Activated T-helper 2 cell treated with anti-CD3 and anti-CD28 coated beads, Interferon-gamma antibody, Interleukin-2, Interleukin-4, amounts not matched to agents 10 μg/mL and 5 μg/mL and 100 μg/mL, durations not matched to agents 14 hours and 24 hours and 36 hours (primary cell): ENCODE measurements at places on chromosomes 1 and 21. TPM values are rescaled to one million over a fixed set of nuclear protein-coding genes. Genes with fewer than 3 reads are reported as not detected.

DNA sequence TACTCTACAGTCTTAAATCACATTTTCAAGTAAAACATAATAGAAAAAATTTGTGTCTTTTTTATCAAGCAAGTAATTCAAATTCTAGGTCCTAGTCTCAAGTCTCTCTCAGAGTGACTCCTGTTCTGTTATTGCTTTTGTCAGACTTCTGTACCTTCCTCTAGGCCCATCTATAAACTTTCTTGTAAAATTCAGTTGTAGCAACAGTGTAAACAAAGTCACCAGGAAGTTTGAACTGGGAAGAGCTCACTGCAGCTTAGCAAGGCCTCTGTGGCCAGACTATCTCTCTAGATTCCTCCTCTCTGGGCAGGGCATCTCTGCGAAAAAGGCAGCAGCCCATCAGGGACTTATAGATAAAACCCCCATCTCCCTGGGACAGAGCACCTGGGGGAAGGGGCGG is 13.5 kb upstream of the ZNF678 start:
- DNase-seq: no peak

DNA sequence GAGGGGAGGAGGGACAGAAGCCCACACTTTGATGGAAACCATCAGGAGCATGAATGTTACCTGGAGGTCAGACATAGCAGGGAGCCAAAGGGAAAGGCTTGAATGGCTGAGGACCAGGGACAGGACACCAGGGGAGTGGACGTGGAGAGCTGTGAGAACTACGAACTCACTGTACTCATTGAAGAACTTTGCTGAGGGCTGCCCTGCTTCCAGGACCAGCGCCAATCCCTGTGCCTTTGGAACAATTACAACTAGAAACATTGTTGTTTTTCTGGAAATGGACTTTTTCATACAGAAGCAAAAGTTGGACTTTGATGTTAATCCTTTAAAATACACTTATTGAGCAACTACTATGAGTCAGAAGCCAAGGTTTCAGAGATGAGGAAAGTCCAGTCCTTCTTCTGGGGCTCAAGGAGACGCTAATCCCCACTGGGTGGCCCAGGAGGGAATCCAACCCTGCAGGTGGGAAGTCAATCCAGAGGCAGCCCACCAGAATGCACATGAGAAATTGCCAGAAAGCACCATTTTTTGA is 12.9 kb downstream of the TSPAN2 start:
- no peak for DNase-seq

Gene SPRR2F
- not detected in 2 replicates for total RNA-seq

Gene TRIM46
- total RNA-seq: 10.7 and 11.5 TPM in 2 replicates

GRCh38 chr1:18795002-18795689 is 64.3 kb downstream of the TAS1R2 start:
- DNase-seq: no peak

Gene LCE2A
- total RNA-seq: not detected in 2 replicates

Gene RNU1-1
- total RNA-seq: 2,033 and 2,369 TPM in 2 replicates

DNA sequence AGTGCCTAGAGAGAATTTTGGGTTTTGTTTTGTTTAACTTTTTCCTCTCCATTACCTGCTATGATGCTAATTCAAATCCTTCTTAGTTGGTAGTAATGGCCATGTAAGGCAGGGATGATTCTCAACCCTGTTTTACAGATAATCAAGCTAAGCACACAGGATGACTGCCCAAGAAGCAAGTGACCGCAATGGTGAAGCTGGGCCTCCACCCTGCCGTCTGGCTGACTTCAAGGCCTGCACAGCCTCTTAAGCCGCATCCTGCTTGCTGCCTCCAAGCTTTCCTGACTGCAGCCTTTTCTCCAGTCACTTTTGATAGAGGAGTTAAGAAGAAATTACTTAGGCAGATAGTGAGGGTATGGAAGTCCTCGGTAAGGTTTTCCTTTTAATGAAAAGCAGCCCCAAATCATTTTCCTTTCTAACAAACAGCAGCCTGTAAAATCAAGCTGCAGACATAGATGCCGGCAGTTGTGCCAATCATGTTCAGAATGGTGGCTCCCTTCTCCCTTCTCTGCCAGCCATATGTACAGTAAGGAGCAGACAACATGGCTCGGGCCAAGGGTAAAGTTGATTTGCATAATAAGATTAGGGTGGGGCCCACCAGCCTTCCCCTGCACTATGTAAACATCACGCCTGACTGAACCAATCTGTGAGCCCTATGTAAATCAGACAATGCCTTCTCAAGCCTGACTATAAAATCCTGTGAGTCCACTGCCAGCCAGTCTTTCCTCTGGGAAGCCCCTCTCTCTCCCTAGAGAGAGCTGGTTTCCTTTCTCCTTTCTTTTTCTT is 8.8 kb upstream of the CTBS start:
- no peak for DNase-seq

Gene LCE3B
- not detected in 2 replicates for total RNA-seq

Gene ACOT11
- total RNA-seq: 1.8 and 2.3 TPM in 2 replicates

Gene FCAMR
- total RNA-seq: not detected in 2 replicates

DNA sequence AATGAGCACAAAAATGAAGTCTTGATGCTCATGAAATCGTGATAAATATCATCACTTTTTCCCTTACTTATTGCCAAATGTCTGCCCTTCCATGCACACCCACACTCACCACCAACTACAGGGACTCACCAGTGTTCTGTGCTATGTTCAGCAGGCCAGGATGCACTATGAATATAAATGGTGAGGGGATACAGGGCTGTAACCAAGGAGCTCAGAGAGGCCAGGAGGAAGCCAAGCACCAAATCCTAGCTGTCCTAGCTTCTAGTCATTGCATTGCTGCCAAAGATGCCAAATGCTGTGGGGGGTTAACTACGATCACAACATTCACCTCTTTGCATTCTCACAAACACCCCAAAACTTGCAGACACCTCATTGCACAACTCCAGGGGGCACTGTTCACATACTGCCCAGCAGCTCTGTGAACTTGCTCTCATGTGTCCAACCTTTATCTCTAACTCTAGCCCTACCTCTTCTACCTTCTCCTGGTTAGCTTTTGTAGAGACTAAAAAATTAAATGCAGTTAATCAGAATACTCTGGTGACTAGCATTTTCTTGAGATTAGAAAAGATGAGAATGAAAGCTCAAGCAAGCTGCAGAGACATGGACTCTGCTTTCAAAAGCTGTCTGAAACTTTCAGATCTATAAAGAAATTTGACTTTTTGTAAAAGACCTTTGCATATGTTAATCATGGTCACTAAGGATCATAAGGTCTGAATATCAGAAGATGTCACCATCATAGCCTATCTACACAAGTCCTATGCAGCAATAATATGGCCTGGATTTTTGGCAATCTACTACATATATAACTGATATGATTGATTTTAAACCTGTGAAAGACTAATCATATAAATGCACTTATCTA is 13.9 kb upstream of the KIF14 start:
- no peak for DNase-seq

Gene PLEKHA6
- 0.52 and 1.9 TPM in 2 replicates for total RNA-seq

Gene FAM151A
- total RNA-seq: not detected in 2 replicates

DNA sequence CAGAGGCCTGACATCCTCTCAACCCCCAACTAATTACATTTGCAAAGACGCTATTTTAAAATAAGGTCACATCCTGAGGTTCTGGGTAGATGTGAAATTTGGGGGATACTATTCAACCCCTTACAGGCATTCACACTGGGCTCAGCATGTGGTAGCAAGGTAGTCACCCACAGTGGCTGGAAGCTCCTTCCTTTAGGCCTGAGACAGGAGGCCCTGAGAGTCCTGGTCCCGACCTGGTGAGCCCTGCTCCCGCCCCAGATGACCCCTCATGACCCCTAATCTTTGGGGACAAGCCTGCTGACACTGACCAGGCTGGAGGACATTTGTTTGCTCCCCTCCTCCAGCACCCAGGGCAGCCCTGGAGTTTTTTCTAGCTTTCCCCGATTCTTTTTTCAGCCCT is 225.9 kb downstream of the DYRK1A start:
- DNase-seq: no peak

DNA sequence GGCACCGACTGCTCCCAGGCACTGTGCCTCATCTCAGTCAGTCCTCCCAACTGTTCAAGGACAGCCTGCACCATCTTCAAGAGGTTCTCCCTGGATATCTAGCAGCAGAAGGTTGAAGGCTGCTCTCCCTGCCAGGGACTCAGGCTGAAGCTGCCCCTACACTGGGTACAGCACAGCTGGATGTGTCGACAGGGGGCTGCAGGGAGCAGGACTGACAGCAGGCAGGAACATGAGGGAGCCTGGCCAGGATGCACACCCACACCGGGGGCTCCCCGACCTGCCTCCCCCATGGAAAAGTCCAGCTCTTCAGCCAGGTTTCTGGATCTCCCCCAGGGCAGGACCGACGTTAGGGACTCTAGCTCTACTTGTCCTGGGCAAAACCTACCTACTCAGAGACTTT is 20.5 kb downstream of the SETD4 start:
- no peak for DNase-seq

DNA sequence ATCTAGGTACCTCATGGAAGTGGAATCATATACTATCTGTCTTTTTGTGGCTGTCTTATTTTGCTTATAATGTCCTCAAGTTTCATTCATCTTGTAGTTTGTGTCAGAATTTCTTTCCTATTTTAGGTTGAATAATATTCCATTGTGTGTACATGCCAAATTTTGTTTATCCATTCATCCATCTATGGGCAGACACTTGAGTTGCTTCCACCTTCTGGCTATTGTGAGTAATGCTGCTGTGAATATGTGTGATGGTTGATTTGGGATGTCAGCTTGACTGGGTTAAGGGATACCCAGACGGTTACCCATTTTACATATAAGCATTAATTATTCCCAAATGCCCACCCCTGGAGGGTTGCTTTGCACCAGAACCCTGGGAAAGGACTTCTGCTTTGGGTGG is 477.5 kb downstream of the PTPRU start:
- no peak for DNase-seq

DNA sequence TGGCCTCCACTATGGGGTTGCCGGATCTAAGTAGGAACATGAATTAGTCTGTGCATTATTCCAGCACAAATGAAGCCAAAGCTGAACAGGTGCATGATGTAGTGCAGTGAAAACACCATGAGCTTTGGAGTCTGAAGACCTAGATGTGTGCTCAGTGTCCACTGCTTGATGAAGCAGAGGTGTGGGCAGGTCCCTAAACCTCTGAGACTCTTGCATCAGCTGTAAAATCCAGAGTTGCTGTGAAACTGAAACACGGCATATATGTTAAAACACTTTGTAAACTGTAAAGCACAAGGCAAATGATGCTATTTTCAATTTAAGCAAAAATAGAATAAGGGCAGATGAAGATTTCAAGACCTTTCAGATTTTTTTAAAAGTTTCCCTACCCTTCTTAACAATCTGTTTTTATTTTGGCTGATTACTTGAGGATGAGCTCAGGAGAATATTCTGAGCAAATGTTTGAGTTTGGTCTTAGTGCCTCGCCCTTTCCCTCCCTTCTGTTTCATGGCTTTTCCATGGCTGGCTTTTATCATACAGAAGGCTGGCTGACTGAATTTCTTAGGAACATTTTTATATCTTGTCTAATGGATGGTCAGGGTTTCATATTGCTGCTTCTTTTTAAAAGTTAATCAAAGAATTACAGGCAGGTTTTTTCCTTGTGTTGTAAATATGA is 221.8 kb downstream of the NTNG1 start:
- DNase-seq: no peak

Gene L1TD1
- total RNA-seq: not detected in 2 replicates

GRCh38 chr1:115051850-115052249 is 22.2 kb downstream of the TSHB start:
- DNase-seq: no peak

DNA sequence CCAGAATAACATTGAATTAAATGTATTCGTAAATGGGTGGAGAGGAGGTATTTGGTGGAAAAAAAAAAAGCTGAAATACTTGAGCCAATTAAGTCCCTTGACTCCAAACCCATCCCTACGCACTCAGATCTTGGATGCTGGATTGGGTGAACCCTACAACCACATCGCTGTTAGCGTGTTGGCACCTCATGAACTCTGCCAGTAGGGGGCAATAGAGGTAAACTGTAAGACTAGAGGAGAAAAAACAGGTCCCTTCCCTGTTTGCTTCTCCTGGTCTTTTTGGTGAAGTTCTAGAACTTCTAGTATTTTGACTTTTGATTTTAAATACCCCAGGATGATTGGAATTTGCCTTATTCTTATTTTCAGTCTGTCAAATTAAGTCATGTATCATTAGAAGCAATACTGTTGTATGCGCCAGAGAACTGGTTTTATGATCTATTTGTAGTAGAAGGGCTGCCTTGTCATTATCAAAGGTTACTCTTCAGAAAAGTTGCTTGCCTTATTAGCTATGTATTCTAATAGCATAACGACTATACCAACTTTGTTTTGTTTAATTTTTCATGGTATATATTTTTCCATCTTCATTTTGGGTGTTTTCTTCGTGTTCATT is 1.9 kb upstream of the OR13G1 start:
- peak; percentile 9 for DNase-seq

DNA sequence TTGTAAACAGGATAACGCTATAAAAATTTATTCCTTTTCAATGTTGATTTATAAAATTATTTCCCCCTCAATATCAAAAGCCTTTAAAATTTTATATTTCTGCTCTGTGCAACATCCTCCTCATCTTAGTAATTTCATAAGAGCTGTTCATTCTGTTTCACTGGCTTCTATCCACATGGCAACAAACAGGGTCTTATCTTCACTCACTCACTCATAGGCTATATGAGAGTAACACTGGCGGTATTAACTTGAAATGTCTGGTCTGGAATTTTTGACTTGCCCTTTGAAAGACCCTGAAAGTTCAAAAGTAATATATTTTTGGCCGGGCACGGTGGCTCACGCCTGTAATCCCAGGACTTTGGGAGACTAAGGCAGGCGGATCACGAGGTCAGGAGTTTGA is 77.4 kb upstream of the KRTAP11-1 start:
- DNase-seq: no peak

DNA sequence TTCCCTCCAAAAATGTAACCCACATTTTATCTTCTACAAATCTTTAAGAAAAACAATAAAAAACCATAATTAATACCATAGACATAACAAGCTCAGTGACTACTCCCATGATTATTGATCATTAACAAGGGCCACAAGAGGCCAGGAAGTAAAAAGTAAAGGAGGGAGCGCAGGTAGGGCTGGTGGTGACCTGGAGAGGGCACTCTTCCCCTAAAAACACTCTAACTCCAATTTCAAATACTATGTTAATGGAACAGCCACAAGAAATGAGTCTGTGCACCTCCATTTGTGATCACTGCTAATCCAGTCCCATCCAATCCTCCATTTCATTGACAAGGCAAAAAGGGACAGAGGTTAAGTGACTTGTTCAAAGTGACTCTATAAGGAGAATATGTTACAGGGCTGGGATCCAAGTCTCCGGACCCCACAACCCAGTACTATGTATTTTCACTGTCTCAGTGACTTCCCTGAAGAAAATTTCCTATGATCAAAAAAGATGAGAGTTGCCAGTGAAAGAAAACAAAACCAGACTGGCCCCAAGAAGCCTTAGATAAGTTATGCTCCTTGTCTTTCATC is 41.2 kb upstream of the CFAP298 start:
- DNase-seq: no peak

- DNase-seq: no peak
Observed at GRCh38 chr1:170823120-170823519, 112.2 kb upstream of the MROH9 start.
